Smooth muscle cell of the pulmonary artery (primary cell): ENCODE measurements at places on chromosomes 13 and 19. TPM values are rescaled to one million over a fixed set of nuclear protein-coding genes. Genes with fewer than 3 reads are reported as not detected.

Gene HCST
- 0.46 and 1.2 TPM in 2 replicates for total RNA-seq

Gene IER2
- total RNA-seq: 13.2 and 25.9 TPM in 2 replicates

Gene SIGLEC9
- total RNA-seq: not detected in 2 replicates

Gene SULT2A1
- not detected in 2 replicates for total RNA-seq

Gene LILRB4
- total RNA-seq: not detected in 2 replicates

Gene SHFL
- total RNA-seq: 27.1 and 27.7 TPM in 2 replicates

Gene URAD
- total RNA-seq: not detected in 2 replicates

Gene POGLUT2
- total RNA-seq: 28.9 and 33.3 TPM in 2 replicates

Gene ZNF329
- 14.8 and 16.2 TPM in 2 replicates for total RNA-seq

Gene INSL3
- total RNA-seq: not detected in 2 replicates

Gene VSTM2B
- not detected in 2 replicates for total RNA-seq

Gene MTUS2
- 0.10 and 0.13 TPM in 2 replicates for total RNA-seq

Gene NPAS1
- 0.79 and 1.7 TPM in 2 replicates for total RNA-seq

Gene PSG2
- 0.13 and 0.73 TPM in 2 replicates for total RNA-seq

Gene ZBTB32
- total RNA-seq: not detected in 2 replicates

Gene PSPN
- 1.5 and 1.9 TPM in 2 replicates for total RNA-seq

Gene C13orf46
- total RNA-seq: 0.78 and 0.89 TPM in 2 replicates

Gene TUBA3C
- total RNA-seq: not detected in 2 replicates
